Hematopoietic multipotent progenitor cell treated with erythropoietin and hydrocortisone succinate and interleukin-3 and kit ligand, for 4 days (in vitro differentiated cells): ENCODE measurements at places on chromosomes 12 and 14.
A peak's percentile ranks its signal among the peaks of the same experiment; 100 is the strongest.

- DNase-seq: no peak
These were observed 83.9 kb downstream of the RAD52 start for GRCh38 chr12:865614-866013.

GRCh38 chr12:127178463-127178862 is 1088.5 kb upstream of the TMEM132C start:
- no peak for DNase-seq

- no peak for DNase-seq
These were observed 183.5 kb downstream of the TTC8 start for GRCh38 chr14:89007906-89008305.

DNA sequence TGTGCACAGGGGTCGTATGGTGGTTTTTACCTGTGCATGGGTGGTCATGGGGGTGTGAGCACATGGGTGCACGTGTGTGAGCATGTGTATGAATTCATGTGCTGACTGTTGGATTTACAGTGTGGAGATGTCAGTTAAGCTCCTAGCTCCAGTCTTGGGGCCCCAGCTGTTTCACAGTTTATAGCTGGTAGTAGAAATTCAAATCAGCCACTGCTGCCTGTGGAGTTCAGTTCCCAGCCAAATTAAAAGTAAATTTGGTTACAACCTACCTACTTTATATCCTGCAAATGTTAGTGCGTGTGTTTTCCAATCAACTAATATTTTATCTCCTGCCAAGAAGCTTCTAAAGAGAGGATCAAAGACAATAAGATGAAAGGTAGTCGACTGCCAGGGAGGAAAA is 56.0 kb upstream of the HSPB8 start:
- no peak for DNase-seq

GRCh38 chr14:93987815-93988476 is 9.2 kb upstream of the CCDC197 start:
- DNase-seq: no peak

DNA sequence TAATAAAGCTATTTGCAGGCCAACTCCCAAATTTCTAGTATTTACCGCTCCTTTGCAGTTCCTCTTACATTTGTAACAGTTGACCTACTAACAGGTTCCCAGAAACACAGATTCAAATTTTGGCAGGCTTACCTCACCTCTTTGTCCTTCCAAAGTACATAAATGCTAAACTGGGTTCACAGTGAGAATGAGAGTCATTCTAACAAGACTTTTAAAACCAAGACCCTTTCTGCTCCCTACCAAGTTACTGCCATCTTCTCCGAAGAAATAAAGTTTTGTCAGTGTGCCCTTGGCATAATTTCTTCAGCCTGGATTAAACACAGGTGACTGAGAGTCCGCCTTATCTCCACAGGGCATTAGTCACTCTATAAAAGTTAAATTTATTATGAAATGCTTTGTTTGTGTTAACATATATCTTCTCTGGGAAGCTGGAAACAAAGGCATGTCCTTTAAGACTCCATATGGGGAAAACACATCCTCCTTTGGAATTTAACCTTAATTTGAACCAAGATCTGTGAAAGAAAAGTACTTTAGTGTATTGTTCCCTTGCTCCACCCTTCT is 28.2 kb downstream of the FOXA1 start:
- no peak for DNase-seq

- peak; percentile 26 for DNase-seq
These were observed 93.4 kb downstream of the ADGRD1 start for GRCh38 chr12:131046813-131047788.

DNA sequence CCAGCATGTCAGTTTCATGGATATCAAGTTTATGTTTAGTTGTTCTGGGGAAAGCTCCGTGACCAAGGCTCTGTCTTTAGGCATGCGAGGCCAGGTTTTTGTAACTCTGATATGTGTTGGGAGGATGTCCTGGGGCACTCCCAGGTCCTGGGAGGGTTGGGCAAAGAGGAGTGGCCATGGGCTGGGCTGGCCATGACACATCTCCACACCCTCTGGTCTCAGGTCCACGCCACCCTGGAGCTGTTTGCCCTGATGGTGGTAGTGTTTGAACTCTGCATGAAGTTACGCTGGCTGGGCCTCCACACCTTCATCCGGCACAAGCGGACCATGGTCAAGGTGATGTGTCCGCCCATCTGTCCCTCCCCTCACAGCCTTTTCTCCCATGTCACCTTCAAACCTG is 46.4 kb downstream of the TPCN1 start:
- DNase-seq: no peak

DNA sequence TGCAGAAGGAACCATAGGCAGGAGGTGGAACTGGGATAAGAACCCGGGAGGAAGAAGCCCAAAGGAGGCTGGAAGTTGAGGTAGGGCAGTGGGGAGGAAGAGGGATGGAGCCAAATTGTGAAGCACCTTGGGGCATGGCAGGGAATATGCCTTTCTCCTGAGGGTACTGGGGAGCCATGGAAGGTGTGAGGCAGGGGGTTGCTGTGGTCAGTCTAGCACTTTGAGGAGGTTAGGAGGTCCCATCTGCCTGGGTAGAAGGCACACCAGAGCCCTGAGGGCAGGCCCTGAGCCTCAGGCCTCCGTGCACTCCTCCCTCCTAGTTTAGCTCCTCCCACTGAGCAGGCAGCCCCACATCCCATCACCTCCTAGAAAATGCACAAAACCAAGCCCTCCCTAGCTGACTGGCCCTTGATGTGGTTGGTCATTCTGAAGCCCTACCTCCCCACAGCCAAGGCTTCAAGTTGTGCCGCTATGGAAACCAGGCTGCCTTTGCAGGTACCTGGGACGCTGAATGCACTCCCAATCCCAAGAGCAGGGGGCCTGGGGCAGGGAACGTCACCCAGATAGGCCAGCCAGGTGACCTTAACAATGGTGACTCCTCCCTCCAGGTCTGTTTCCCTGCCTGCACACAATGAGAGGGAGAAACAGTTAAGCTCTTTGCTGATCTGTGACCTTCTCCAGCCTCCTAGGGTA is 15.1 kb downstream of the PHETA1 start:
- no peak for DNase-seq

- DNase-seq: peak; percentile 7
These were observed 233.2 kb downstream of the MDGA2 start for GRCh38 chr14:47442211-47442610.

DNA sequence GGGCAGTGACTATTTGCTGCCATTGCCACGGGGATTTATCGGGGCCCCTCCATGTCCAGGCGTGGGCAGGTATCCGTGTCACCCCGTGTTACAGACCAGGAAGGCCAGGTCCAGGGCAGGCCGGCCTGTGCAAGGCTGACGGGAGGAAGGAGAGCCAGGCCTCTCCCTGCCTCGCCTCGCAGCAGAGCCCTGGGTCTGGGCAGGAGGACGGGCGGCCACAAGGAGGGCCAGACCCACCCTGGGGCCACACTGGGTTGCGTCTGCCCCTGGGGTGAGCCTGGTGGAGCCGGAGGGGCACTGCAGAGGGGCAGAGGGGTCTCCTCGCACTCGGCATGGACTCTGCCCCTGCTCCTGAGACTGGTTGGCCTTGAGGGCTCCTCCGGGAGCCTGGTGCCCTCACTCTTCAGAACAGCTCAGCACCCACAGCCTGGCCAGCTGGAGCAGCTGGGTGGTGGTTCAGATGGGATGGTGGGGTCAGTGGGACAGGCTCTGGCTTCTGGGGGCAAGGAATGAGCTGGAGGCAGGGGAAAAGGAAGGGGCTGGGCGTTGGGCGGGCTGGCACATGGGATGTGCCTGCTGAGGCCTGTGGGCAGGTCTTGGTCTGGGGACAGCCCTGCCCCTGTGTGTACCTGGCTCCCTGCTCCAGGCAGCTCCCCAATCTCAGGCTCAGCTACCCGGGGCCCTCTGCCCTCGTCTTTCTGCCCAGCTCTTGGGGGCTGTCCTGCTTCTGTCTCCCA is 53.9 kb downstream of the KIF26A start:
- DNase-seq: no peak

DNA sequence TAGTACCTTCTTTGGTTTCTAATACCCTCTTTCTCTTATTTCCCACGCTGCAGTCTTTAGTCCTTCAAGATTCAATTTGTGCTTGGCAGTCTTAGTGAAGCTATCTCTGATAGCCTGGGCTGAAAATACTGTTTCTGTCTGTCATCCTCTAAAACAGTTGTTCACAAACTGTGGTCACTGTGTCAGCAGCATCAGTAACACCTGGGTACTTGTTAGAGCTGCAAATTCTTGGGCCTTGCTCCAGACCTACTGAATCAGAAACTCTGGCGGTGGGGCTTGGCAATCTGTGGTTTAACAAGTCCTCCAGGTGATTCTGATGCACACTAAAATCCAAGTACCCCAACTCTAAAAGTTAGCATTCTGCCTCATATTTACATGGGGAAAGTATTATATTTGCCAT is 217.5 kb upstream of the SEL1L start:
- no peak for DNase-seq

DNA sequence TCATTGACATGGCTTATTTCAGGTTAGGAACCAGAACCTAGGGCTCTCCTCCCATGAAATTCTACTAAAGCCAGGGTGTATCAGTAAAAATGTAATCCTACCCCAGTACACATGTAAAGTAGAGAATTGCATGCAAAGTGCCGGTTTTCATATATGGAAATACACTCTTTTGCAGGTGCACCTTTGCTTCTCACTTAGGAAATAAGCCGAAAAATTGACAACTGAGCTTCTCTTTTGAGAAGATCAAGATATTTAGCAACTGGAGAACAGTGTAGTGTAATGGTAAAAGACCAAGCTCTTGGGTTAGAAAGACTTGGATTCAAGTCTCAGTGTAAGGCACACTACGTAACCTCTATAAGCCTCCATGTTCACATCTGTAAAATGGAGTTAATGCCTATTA is 82.4 kb downstream of the SLC38A6 start:
- no peak for DNase-seq

GRCh38 chr14:23379366-23380196 is 2.7 kb downstream of the CMTM5 start:
- peak; percentile 72 for DNase-seq

GRCh38 chr12:116039081-116039480 is 238.4 kb downstream of the MED13L start:
- no peak for DNase-seq

DNA sequence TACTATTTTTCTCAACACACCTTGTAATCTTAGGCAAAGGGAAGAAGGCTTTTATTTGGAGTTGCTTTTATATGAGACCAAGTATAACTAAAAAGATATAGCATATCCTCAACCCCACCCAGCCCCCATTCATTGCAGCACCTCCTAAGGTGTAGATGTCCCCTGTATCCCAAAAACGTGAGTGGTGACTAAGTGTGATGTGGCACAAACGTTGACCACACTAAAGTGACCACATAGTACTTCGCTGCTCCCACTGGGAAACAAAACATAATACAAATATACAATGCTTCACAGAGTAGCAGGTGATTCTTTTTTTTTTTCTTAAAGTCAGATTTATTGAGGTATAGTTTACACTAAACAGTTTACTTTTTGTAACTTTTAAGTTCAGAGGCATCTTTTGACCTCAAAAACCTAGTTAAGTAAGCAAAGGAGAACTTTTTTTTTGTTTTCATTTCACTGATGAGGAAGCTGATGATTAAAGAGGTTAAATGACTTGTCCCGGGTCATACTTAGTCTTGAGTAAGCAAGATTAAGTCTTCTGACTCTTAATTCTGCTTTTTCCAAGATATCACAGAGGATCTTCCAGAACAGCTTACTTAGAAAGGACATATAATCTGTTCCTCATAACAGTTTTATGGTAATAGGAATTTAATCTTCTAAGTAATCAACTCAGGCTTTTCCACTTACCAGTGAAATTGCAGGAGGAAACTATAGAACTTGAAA is 245.2 kb upstream of the PLEKHG7 start:
- no peak for DNase-seq

GRCh38 chr12:6452245-6452943 is 552 bp downstream of the TAPBPL start:
- peak; percentile 59 for DNase-seq

DNA sequence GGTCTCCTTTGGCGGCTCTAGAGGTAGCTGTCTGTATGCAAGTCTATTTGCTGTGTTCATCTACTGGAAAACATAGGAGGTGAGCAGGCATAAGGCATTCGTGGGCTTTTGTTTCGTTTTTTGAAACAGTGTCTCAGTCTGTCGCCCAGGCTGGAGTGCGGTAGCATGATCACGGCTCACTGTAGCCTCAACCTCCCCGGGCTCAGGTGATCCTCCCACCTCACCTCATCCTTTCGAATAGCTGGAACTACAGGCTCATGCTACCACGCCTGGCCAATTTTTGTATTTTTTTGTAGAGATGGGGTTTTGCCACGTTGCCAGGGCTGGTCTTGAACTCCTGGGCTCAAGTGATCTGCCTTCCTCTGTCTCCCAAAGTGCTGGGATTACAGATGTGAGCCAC is 27.5 kb downstream of the FLVCR2 start:
- no peak for DNase-seq

DNA sequence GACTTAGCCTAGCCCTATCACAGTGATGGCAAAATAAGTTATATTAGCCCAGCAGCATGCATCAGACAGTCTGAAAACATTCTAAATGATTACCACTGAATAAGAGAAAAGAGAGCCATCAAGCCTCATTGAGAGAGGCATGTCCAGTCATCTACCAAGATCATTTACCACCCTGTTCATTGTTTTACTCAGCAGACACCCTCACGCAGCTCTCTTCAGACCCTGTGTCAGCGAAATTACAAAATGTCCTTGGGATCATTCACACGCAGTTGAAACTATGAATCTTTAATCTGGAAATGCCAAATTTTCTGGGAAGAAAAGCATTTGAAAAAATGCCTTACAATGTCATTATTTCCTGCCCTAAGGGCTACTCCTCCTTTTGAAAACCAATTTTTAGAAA is 89.5 kb downstream of the PTPRO start:
- DNase-seq: no peak

GRCh38 chr14:99176156-99176945 is 95.6 kb downstream of the BCL11B start:
- no peak for DNase-seq

- DNase-seq: no peak
These were observed 372.3 kb upstream of the KITLG start for GRCh38 chr12:88952562-88952942.

DNA sequence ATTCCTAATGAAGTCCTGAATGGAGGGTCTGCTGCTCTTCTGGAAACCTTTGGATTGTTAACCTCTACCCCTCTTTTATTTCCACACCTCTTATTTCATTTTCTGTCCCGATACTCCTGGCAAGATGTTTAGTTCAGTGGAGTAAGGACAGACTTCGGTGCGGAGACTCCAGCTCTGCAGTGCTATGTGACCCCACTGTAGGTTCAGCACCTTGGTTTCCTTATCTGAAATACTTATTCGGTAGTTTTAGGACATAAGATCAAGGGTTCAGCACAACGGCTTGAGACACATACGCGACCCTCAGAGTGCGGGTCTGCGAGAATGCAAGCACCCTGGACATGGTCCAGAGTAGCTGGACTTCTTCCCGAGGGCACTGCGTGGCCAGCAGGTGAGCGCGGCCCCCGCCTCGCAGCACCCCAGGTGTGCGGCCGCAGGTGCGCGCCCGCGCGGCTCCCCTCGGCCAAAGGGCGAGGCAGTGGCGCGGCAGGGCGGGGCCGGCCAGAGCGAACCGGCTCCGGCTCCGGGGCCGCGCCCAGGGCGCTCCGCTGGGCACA is 465 bp upstream of the FGD4 start:
- no peak for DNase-seq

GRCh38 chr12:47156167-47156736 is 76.5 kb upstream of the AMIGO2 start:
- peak; percentile 84 for DNase-seq

- DNase-seq: no peak
These were observed 13.1 kb upstream of the CCDC85C start for GRCh38 chr14:99616832-99617800.
